ENCODE measurements at places on chromosomes 11 and 22.

GRCh38 chr22:22201930-22202343 is 42.6 kb upstream of the VPREB1 start:
- DNase-seq: no peak

- no peak for DNase-seq
Measured at GRCh38 chr22:46913351-46913750, 150.9 kb downstream of the TBC1D22A start.

GRCh38 chr11:62201376-62201775 is 7.1 kb upstream of the SCGB2A1 start:
- DNase-seq: no peak

DNA sequence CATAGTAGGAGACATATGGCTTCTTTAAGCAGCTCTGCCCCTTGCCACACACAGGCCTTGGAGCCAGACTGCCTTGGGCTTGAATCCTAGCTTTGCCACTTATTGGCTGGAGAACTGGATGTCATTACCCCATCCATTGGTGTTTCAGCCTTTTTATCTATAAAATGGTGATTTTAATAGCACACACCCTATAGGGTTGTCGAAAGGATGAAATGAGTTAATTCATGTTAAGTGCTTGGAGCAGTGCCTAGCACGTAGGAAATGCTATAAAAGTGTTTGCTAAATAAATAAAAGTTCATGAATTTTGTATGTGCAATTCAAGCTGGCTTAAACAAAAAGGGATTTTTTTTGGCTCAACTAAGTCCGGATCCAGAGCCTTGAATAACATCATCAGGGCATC is 120.7 kb downstream of the TIMP3 start:
- no peak for DNase-seq

GRCh38 chr22:29065468-29066190 is 4.0 kb upstream of the C22orf31 start:
- DNase-seq: no peak

DNA sequence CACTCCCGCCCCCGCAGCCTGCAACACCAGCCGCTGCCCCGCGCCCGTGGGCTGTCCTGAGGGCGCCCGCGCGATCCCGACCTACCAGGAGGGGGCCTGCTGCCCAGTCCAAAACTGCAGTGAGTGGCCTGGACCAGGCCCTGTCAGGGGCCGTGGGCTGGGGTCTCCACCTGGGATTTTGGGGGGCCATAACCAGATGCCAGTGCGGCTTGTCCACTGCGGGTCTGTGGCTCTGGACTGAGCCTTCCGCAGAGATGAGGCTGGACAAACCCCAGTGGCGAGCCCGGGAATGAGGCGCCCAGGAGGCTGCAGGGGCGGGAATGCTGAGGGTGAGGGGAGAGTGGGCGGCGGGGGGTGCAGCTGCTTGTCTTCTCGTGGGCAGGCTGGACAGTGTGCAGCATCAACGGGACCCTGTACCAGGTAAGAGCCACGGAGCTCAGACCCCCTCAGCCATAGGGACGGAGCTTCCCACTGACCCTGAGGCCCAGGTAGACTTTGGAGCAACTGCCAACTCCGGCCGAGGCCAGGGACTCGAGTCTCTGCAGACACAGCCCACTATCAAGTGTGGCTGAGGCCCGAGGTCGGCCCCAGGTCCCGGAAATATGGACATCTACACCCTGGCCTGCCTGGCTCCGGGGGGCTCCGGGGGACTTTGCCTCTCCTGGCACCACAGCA is 24.8 kb upstream of the MUC5B start:
- DNase-seq: no peak

DNA sequence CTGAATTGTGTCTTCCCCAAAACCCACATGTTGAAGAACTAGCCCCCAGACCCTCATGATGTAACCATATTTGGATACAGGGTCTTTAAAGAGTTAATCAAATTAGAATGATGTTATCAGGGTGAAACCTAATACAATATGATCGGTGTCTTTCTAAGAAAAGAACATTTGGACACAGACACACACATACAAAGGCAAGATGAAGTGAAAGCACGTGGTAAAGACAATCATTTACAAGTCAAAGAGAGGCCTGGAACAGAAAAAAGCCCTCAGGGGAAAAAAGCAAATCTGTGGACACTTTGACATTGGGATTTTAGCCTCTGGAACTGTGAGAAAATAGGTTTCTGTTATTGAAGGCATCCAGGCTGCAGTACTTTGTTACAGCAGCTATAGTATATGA is 733.4 kb downstream of the JRKL start:
- no peak for DNase-seq

- no peak for DNase-seq
Measured at GRCh38 chr22:23197836-23198235, 17.5 kb downstream of the BCR start.

GRCh38 chr11:70183483-70184176 is 19.5 kb upstream of the FADD start:
- DNase-seq: no peak

DNA sequence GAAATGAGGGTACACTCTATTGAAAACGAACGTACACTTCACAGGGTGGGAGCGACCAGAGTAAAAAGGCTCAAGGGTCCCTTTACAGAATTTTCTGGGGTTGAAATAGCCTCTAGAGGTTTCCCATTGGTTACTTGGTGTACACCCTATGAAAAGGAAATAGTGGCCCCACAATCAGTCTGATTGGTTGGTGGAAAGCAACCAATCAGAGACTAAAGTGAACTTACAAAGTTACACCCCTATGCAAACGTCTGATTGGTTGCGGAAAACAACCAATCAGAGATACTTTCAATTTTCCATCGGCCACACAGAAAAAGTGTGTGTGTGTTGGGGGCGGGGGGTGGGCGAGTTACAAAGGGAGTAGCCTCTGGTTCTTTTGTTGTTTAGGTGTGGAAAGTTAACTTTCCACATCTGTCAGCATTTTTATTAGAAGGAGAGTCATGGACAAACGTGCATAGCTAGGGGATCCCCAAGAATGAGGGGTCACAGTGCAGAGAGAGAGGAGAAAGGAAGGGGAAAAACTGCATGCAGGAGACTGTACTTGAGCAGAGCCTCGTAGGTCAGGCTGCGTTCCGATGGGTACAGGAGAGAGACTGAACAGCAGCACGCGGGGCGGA is 1152.1 kb downstream of the TBC1D22A start:
- no peak for DNase-seq

DNA sequence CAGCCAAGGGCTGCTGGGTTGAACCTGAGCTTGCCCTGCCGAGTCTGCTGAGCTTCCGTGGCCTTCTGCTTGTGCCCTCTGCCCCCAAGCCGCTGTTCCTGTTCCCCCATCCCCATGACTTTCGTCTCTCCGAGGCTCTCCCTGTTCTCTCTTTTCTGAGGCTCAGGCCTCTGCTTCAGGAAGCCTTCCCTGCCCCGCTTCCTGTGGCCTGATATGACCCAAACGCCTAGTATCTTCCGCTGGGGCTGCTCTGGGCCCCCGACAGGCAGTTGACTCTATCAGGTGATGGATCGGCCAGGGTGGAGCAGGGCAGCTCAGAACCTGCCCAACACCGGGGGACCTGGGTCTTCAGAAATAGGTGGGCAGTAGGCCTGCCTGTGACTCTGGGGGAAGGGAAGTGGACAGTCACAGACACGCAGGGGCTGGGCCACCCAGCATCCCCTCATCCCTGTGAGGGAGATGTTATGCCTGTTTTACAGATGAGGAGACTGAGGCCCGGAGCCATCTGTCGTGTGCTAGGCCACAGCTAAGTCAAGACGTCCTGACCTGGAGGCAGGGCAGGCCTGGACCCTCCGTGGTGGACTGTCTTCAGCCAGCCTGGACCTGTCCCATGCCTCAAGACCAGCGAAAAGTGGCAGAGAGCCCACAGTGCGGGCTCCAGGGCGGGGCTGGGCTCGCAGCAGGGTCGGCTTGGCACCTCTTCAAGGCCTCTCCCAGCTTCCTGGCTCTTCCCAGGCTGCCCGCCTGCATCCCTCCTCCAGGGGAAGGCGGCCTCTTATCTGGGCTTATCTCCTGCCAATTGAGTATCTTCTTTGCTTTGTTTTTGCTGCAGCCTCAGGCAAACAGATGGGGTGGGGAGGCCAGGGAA is 16.2 kb downstream of the BAD start:
- peak; percentile 19 for DNase-seq

DNA sequence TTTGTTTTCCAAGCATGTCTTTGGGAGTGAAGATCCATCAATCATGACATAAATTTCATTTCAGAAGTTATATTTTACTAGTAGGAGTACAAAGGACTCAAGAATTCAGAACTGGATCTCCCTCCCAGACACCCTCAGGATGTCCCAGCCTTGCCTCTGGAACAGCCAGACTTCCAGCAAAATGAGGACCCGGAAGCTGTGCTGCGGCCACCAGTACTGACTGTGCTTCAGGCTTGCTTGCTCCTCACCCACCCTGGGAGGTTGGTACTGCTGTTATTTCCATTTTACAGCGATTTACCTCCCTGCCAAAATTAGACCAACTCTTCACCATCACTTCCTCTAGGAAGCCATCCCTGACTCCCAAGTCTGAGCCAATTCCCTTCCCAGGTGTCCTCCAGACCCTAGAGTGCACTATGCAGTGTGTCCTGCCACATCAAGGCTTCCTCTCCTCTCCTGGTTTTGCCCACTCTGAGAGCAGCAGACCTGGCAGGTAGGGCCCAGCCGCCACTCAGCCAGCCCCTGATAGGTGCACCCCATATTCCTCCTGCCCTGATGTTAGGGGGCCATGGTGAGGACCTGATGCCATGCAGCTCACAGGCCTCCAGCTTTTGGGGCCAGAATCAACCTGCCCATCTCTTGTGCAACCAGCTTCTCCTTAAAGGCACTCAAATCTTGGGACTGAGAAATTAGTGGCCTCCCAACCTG is 47.3 kb upstream of the WNT7B start:
- DNase-seq: no peak

- DNase-seq: no peak
Measured at GRCh38 chr22:32542677-32543357, 68.2 kb downstream of the FBXO7 start.

DNA sequence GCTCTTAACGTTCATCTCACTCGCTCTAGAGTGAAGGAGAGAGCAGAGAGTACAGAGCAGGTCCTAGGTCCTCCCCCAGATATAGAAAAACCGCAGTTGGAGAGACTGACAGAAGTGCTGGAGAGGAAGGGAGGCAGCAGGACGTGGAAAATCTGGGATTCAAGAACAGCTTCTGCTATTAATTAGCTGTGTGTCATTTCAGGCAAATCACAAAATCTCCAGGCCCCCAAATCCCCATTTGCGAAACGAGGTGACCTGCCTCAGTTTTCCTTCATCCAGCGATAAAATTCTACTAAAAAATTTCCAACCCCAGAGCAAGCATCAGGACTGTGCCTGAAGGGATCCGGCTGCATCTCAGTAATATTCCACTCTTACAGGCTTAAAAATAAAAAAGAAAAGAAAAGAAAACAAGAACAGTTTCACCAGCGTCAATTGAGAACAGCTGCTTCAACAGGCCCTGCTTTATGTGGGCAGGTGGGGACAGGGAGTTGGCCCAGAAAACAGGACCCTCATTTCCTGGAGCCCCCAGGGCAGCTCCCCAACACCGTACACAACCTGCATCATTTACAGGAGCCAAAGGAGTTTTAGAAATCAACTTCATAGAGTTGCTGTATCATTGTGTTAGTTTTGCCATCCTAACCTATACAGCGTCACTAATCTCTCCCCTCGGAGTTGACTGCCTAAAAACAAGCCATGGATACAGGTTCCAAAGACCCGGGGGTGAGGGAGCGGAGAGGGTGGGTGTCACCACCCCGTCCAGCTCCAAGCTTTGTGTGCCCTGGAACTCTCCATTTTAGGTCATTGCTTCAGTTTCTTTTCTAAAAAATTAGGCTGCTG is 2.3 kb upstream of the MALAT1 start:
- DNase-seq: no peak

DNA sequence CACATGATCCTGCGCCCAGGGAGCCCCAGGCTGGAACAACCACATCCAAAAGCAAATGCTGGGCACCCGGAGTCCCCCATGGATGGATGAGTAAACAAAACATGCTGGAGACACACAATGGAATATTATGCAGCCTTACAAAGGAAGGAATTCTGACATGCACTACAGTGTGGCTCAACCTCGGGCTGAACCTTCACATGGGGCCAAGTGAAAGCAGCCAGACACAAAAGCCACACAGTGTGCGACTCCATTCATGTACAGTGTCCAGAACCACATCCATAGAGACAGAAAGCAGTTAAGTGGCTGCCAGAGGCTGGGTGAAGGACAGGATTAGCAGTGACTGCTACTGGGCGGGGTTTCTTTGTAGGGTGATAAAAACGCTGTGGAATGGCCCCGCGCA is 10.1 kb downstream of the POLR3H start:
- no peak for DNase-seq

DNA sequence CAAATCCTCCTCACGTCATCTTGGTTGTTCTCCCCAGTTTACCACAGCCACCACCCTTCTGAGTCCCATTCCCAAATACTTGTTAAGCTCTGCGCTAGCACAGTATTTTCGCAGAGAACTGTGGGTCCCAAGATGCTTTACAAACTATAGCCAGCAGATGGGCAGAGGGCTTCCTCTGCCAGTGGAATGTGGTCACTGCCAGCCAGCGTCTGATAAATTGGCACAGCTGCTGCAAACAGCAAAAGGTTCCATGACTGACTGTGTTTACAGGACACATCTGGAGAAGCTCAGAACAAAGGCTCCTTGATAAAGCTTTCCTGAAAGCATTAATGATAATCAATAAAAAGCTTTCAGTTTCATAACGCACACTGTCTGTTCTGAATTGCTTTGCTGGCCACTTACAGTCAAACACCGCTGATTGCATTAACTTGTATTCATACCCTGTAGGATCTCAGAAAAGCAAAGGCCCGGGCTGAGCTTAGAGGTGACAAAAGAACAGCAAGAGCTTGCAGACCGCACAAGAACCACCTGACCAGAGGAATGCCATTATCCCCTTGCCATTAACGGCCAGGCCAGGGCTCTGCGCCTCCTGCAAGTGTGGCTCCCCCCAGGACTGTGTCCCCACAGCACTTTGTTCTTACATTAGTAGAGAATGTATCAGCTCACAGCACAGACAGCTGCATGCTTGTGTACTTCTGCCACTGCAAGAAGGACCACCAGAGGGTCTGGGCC is 120.6 kb downstream of the MICAL3 start:
- DNase-seq: no peak

- DNase-seq: no peak
Measured at GRCh38 chr11:116148056-116148455, 624.7 kb downstream of the BUD13 start.

- no peak for DNase-seq
Measured at GRCh38 chr11:129861702-129862522, 33.5 kb downstream of the NFRKB start.

DNA sequence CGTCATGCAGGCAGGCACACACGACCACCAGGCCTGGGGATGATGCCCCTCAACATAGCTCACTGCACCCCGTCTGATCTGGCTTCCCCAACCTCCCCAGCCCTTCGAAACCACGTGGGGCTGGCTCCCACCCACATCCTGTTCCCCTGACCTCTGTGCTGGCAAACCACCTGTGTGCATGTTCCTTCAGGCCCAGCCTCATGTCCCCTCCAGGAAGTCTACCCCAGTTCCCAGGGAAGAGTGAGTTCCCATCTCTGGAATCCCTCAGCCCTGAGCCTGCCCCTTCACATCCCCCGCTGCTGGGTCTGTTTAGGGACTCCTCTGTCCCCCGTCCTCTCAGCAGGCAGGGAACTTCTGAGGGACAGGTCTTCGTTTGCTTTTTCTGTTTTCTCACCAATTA is 7.1 kb downstream of the SLC7A4 start:
- DNase-seq: peak; percentile 37

- no peak for DNase-seq
Measured at GRCh38 chr11:113773092-113773415, 438 bp downstream of the ZW10 start.

GRCh38 chr11:95296621-95297025 is 65.6 kb upstream of the SESN3 start:
- no peak for DNase-seq

- DNase-seq: no peak
Measured at GRCh38 chr22:41661088-41661487, 27.6 kb downstream of the SNU13 start.

Measured in stimulated activated naive CD8-positive, alpha-beta T cell treated with anti-CD3 and anti-CD28 coated beads, Interleukin-15, amount 100 ng/mL, for 72 hours (primary cell).